ENCODE measurements at places on chromosomes 2 and 18. TPM values are rescaled to one million over a fixed set of nuclear protein-coding genes. Genes with fewer than 3 reads are reported as not detected.

The SCYGR4 gene
- not detected for total RNA-seq

- peak overlapping the region; percentile 82 for H3K27ac ChIP-seq
- no peaks in the 10 kb centered on the region for H3K27me3 ChIP-seq
- H3K36me3 ChIP-seq = no peaks in the 10 kb centered on the region
- DNase-seq = peak; percentile 57
- H3K4me1 ChIP-seq = peaks cover 40% of the 10 kb centered on the region
- H3K4me3 ChIP-seq = no peak overlapping the region
These were observed 54.3 kb downstream of the CDK15 start for GRCh38 chr2:201860636-201861066.

The IL1RL2 gene
- total RNA-seq = not detected

DNA sequence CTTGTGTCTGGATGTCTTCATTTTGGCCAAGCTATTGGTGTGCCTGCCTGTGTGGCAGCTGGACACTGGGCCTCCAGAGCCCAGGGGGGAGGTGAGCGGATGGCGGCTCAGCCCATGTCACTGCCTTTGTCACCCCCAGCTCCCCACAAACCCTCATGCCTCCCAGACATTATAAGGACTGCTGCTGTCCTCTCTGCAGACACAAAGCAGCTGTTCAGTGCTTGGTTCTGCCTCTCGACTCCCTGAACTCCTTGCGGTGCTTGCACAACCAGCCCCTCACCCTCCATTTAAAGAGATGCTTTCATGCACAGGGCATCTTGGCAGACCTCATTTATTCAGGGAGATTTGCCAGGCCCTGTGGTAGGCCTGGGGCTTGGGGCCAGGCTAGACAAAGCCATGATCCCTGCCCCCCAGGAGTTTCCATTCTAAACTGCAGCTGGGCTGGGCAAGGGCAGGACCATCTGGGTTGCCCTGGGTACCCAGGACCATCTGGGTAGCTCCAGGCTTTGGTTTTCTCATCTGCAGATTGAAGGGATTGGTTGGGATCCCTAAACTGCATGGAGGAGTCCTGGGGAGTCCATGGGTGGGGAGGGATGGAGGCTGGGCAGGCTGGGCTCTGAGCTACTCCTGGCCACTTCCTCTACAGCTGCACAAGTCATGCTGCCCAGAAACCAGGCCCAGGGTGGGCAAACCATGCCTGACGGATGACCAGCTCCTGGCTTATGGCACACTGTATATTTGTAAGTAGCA is 168.5 kb downstream of the CELF4 start:
- no peaks in the 10 kb centered on the region for H3K36me3 ChIP-seq
- peaks cover 9% of the 10 kb centered on the region for H3K4me1 ChIP-seq
- no peak overlapping the region for H3K4me3 ChIP-seq
- no peak for DNase-seq
- H3K27me3 ChIP-seq = peaks cover 28% of the 10 kb centered on the region

- no peak overlapping the region for H3K27ac ChIP-seq
- H3K27me3 ChIP-seq = no peaks in the 10 kb centered on the region
- no peak overlapping the region for H3K4me3 ChIP-seq
These were observed 112.4 kb downstream of the COL6A3 start for GRCh38 chr2:237301595-237301994.

The IL36A gene
- not detected for total RNA-seq

DNA sequence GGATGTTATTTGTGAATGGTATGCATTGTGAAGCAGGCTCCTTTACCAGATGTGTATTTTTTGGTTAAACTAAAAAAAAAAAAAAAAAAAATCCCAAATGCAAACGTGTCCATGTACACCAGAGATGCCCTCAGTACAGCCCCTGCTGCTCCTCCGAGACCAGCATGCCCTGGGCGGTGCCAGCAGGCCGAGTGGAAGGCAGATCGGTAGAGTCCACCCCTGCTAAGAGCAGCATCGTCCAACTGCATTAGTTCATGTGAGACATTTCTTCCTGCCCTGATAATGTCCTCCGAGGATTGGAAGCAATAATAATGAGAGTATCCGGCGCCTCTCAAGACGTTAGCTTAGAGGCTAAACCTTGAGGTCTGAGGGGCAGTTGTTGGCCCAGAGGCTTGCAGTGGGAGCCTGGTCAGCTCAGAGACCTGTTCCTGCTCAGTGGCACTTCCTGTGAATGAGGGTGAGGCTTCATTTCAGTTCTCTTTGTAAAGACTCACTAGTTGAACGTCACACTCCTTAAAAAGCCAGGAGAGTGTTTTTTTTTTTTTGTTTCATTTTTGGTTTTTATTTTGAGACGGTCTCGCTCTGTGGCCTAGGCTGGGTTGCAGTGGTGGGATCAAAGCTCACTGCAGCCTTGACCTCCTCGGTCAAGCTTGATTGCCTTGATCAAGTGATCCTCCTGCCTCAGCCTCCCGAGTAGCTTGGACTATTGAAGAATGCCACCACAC is 5.6 kb downstream of the SLC66A3 start:
- H3K4me3 ChIP-seq = no peak overlapping the region
- no peaks in the 10 kb centered on the region for H3K36me3 ChIP-seq
- H3K27ac ChIP-seq = no peak overlapping the region
- peak; percentile 21 for DNase-seq
- peaks cover 19% of the 10 kb centered on the region for H3K27me3 ChIP-seq

GRCh38 chr2:238793801-238794449 is 54.0 kb upstream of the TWIST2 start:
- no peak overlapping the region for H3K27ac ChIP-seq

DNA sequence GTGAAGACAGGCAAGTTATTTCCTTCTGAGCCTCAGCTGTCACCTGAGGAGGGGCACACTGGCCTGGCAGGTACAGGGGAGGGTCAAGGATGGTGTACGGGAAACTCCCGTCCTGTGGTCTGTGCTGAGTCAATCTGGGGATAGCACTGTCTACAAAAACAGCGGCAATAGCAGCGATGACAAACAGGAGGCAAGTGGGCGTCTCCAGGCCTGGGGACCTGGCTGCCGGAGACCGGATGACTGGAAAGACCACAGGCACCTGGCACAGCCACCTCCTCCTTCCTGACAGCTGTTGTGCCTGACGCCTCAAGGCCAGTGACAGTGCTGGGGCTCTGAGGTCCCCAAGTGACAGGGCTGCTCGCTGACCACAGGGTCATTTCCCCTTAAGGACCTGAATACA is 202.1 kb upstream of the HS6ST1 start:
- H3K4me3 ChIP-seq = no peak overlapping the region
- H3K27me3 ChIP-seq = no peaks in the 10 kb centered on the region
- no peak overlapping the region for H3K27ac ChIP-seq

GRCh38 chr2:194363295-194363694 is 1293.7 kb upstream of the SLC39A10 start:
- no peaks in the 10 kb centered on the region for H3K36me3 ChIP-seq
- H3K27ac ChIP-seq = no peak overlapping the region
- H3K4me3 ChIP-seq = no peak overlapping the region
- DNase-seq = no peak
- H3K27me3 ChIP-seq = no peaks in the 10 kb centered on the region

The SPR gene
- total RNA-seq = 11.4 TPM

The PLA2R1 gene
- 14.8 TPM for total RNA-seq

The ACKR3 gene
- 78.7 TPM for total RNA-seq

DNA sequence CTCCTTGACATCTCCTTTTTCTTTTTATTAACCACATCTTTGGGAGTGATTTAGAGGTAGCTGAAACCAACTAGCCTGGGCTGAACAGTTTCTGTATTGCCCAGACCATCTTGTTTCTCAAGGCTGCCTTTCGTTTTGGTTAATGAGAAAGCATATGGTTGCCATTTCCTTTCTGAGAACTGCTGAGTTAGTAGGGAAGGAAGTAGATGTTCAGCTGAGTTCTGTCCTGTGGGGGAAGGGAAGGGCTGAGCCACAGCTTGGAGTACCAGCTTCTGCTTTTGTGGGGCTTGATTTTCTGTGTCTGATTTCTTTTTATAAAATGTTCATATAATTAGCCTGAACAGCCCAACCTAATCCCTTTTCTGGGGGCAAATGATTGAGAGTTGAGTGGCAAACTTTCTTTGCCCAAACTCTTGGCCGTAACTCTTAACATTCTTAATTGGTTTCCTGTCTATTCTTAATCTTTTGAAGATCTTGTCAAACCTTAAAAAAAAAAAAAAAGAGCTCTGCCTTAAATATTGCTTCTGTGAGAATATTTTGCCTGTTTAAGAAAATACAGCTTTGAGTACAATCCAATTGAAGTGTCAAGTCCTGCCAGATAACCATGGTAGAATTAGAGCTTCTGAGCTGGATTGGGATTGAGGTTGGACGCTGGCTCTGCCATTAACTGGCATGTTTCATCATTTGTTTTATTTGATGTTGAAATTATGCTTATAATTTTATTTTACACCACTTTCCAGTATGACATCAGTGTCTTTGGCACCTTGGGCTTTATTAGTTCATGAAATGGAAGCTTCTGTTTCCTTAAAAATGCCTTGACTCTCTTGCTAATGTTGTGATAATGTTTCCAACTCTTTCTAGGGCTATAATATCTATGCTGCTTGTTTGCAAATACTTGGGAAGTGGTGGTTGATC is 1.9 kb upstream of the NABP1 start:
- DNase-seq = no peak
- no peaks in the 10 kb centered on the region for H3K36me3 ChIP-seq
- peak overlapping the region; percentile 95 for H3K4me3 ChIP-seq

The RSAD2 gene
- 3.7 TPM for total RNA-seq

The SLC66A2 gene
- total RNA-seq = 33.5 TPM

DNA sequence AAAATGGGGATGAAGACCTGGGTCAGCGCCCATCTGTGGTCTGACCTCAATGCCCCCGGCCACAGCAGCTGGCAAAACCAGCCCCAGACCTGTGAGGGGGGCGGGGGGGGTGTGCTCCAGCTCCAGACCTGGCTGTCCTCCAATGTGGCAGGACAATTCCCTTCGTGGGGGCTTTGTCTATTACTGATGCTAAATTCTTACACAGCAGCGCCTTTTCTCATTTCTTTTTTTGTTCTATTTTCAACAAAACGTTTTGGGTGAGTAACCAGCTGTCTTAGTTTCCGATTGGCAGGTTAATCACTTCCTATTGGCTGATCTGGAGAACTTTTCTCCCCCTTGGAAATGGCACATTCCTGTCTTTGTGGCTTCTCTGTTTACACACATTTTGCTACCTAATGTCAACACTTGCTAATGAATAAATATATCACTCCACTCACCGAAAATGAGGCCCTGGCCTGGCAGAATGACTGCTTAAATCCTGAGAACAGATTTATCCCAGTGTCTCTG is 4.4 kb downstream of the SMAD7 start:
- DNase-seq = no peak
- H3K27ac ChIP-seq = peak overlapping the region; percentile 94
- peaks cover 24% of the 10 kb centered on the region for H3K36me3 ChIP-seq
- no peaks in the 10 kb centered on the region for H3K27me3 ChIP-seq

DNA sequence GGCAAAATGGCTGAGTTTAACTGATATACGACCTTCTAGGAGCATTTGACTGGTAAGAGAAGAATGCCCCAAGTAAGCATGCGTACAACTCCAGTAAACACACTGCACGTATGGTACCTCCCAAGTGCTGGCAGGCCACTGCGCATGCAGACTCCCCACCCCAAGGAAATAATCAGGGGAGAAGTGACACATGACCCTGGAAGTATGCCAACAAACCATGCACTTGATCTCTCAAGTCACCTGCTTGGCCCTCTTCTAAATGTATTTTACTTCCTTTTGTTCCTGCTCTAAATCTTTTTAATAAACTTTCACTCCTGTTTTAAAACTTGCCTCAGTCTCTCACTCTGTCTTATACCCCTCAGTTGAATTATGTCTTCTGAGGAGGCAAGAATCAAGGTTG is 129.8 kb upstream of the COL5A2 start:
- no peaks in the 10 kb centered on the region for H3K27me3 ChIP-seq
- peaks cover 8% of the 10 kb centered on the region for H3K36me3 ChIP-seq
- no peak overlapping the region for H3K27ac ChIP-seq

DNA sequence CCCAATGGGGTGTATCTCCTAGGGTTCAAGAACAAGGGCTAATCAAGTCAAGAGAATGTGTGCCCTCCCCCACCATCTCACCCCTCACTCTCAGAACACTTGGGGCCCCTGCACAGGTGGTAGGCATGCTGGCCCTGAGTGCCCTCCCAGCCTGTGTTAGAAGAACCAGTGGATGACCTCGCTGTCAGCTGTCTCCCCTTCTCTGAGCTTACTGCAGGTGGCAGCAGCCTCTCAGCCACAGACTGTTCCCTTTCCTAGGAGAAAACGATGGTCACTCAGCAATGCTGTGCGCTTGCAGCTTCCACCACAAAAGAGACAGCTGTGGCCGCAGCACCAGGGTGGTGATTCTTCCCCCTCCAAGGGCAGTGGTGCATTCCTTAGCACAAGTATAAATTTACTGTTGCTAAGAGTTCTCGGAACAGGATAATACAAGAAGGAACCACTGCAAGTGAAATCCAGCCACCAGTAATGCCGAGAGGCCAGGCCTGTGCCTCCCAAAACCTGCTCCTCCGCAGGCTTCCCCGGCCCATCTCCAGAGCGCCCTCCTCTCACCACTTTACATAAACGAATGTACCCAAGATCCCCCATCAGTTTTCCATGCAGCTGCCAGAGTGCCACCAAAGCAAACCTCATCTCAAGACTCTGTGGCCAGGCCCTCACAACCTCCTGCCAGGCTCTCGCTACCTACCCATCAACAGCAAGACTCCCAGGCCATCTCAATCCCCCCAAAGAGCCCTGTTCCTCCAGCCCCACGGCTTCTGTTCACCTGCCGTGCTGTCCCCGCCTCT is 935 bp upstream of the RAMP1 start:
- DNase-seq = peak; percentile 65
- no peak overlapping the region for H3K27ac ChIP-seq
- peaks cover 20% of the 10 kb centered on the region for H3K4me1 ChIP-seq
- H3K27me3 ChIP-seq = peaks cover 81% of the 10 kb centered on the region

DNA sequence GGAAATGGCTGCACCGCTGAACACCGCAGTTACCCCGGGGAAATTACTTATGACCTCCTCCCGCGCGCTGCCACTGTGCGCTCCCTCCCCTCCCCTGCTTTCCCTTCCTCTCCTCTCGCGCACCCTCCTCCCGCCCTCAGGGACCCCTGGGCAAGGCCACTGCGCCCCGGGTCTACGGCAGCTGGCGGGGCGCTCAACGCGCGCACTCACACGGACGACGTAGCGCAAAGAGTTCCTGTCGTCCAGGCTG is 7.9 kb downstream of the ALPP start:
- peak overlapping the region; percentile 65 for H3K4me3 ChIP-seq
- peaks cover 22% of the 10 kb centered on the region for H3K4me1 ChIP-seq
- peaks cover 68% of the 10 kb centered on the region for H3K27me3 ChIP-seq
- peak overlapping the region; percentile 92 for H3K27ac ChIP-seq
- DNase-seq = no peak
- H3K36me3 ChIP-seq = no peaks in the 10 kb centered on the region

The LDLRAD4 gene
- total RNA-seq = 26.2 TPM

The CCDC74A gene
- 9.6 TPM for total RNA-seq

GRCh38 chr2:10517351-10518043 is 69.4 kb upstream of the ODC1 start:
- no peak overlapping the region for H3K27ac ChIP-seq
- DNase-seq = no peak
- no peaks in the 10 kb centered on the region for H3K27me3 ChIP-seq
- H3K4me1 ChIP-seq = no peaks in the 10 kb centered on the region
- H3K36me3 ChIP-seq = peaks cover 5% of the 10 kb centered on the region

The UGT1A3 gene
- total RNA-seq = not detected

- peaks cover 10% of the 10 kb centered on the region for H3K4me1 ChIP-seq
- H3K36me3 ChIP-seq = no peaks in the 10 kb centered on the region
- H3K27ac ChIP-seq = no peak overlapping the region
- H3K4me3 ChIP-seq = no peak overlapping the region
- no peak for DNase-seq
- H3K27me3 ChIP-seq = peaks cover 5% of the 10 kb centered on the region
These were observed 58.2 kb downstream of the LONRF2 start for GRCh38 chr2:100264121-100264520.

The ZC3H6 gene
- total RNA-seq = 12.1 TPM

The ALPI gene
- total RNA-seq = not detected

GRCh38 chr2:174632841-174633622 is 35.4 kb upstream of the WIPF1 start:
- no peaks in the 10 kb centered on the region for H3K36me3 ChIP-seq
- H3K4me1 ChIP-seq = peaks cover 25% of the 10 kb centered on the region
- H3K4me3 ChIP-seq = no peak overlapping the region

All from mesothelial cell of epicardium (in vitro differentiated cells).